Cerebellar nuclear complex (tissue), 1 donor: ENCODE measurements at places on chromosomes 5 and 9.

- DNase-seq, result no peak
These were observed 21.4 kb downstream of the SEMA4D start for GRCh38 chr9:89476546-89476945.

DNA sequence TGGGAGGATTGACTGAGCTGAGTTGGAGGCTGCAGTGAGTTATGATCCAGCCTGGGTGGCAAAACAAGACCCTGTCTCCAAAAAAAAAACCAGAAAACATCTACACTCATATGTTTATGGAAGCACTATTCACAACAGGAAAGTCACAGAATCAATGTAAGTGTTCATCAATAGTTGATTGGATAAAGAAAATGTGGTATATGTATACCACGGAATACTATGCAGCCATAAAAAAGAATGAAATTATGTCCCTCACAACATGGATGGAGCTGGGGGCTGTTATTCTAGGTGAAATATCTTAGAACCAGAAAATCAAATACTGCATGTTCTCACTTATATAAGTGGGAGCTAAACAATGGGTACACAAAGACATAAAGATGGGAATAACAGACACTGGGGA is 2.8 kb upstream of the SLC25A2 start:
- no peak for DNase-seq

DNA sequence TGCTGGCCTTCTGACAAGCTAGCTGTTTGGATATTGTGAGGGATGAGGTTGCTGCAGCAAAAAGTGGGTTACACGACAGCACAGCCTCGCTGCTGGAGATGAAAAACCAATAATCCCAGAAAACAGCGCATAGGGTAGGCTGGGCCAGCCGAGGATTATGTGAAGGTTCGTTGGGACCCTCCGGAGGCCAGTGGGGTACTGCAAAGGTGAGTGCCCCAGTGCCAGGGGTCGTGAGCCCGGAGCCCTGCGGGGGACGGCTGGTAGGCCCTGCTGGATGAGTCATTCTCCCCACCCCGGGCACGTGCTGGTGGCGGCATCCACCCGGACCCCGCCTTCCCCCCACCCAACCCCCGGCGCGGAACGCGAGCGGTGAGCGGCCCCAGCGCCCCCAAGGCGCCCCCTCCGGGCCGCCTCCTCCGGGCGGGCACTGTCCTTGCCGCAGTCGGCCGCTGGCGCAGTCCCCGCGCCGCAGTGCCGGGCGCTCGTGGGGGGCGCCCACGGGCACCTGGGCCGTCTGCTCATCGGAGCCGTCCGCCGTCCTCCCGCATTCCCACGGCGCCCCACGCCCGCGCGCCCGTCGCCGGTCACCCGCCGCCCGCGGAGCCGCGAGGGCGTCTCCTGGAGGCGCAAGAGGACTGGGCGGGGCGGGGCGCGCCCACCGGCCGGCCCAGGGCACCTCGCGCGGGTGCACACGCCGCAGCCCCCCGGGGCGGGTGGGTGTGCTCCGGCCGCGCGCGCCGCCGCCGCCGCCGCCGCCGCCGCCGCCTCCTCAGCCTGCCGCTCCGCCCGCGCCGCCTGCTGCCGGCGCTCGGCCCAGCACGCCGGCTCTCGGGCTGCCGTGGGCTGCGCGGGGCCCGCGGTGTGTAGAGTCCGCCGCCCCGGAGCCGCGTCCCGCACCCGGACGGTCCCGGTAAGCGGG is at the start of gene PHF24:
PHF24 (plus strand) TSS at position 794 of the 919 bp plus-strand sequence. CDS start 13,014 bp downstream, outside the sequence.
- no peak for DNase-seq

DNA sequence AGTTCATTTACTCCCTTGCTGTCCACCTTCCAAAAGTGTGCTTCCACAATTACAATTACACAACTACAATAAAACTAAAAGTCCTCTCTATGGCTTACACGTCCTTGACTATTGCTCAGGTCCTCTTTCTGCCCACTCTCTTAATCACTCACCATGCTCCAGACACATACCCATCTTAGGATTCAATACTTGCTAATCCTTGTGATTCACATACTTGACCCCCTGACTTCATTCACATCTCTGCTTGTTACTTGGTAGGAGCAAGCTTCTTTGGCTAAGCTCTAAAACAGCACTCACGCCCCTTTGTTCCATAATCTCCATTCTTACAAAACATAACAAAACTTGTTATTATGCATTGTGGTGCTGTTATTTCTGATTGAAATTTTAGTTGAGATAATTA is 215.8 kb downstream of the EDIL3 start:
- DNase-seq, result no peak

DNA sequence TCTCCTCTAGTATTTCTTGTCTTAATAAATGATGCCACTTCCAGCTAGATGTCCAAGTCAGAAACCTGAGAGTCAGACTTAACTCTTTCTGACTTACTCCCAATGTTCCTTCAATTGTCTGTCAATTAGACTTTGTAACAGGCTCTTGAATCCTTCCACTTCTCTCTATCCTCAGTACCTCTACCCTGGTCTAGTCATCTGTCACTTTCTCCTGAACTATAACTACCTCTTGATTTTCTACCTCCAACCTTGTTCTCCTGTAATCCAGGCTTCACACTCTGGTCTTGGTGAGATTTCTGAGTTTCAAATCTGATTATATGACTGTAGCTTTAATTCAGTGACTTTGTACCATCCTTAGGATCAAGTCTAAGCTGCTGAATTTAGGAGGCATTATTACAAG is 64.9 kb downstream of the NDUFAF2 start:
- no peak for DNase-seq

- no peak for DNase-seq
These were observed 215.8 kb upstream of the CYLC2 start for GRCh38 chr9:102779356-102779755.

DNA sequence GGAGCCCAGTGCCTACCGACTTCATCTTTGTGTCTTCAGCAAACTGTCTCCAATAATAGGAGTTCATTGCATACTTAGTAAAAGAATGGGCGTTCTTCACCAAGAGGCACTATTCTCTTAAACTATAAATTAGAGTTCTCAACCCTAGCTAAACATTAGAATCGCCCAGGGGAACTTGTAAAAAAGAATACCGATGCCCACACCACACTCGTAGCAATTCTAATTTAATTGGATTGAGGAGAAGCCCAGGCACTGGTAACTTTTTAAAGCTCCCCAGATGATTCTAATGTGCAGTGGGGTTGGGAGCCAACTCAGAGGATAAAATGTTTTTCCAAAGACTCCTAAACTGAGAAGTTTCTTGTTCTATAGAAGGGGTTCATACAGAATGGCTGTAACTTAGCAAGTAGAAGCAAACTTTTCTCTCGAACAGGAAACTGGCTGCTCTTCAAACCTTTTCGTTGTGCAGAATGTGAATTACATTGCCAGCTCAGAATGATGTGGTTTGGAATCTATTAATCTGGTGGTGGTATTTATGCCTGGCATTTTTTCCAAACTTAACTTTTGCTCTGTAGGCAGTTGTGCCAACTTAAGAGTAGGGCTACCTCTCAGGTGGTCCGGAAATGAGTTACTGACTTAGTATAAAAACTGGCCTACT is 26.4 kb upstream of the NFIB start:
- DNase-seq, result no peak

- no peak for DNase-seq
These were observed 60.4 kb downstream of the PSAT1 start for GRCh38 chr9:78357165-78357873.

- DNase-seq, result no peak
These were observed 220.7 kb downstream of the SPOCK1 start for GRCh38 chr5:137278476-137278875.

GRCh38 chr9:120915854-120916470 is 10.6 kb downstream of the TRAF1 start:
- DNase-seq, result no peak

DNA sequence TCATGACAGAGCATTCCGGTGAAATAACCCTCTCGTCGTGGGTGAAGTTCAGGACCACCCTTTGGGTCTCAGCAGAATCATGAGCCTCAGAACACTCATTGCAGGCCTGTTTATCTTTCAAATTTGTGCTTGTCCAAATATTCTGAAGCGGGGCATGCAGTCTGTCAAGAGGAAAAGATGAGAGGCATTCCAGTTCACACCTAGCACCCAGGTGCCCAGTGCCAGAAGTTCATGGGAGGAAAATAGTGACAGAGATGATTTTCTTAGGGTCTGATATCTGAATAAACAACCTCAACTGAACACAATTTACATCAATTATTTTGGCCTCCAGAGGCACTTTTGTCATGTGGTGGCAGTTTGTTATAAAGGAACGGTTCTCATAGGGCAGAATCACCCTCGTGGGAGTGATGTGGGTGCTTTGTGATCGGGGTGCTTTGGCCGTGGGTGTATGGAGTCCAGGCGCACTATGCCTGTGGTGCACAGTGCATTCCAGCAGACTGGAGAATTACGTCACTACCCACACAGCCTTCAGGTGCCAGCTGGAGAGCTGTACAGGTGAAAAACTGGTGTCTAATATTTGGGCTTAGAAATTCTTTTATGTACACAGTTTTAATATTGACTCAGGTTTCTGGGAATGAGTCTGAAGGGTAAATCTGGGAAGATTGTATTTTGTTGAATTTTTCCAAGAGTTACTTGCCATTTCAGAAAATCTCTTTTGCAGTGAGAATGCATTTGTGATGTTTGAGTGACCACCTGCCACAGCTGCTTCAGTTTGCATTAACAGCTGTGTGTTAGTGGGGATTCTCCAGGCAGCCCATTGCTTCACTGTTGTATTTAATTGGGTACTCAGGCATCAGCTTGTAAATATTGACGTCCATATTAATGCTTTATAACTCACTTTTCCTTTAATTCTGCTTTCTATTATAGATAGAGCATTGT is 289.3 kb downstream of the FANCC start:
- no peak for DNase-seq

GRCh38 chr9:122080986-122081385 is 12.1 kb downstream of the TTLL11 start:
- DNase-seq, result no peak
